SW 1271 (cell line): ENCODE measurements at places on chromosomes 1 and 21.

GRCh38 chr1:29047142-29047541 lies 76.6 kb downstream of the TMEM200B start:
- no peak for DNase-seq

- DNase-seq = no peak
Measured at GRCh38 chr1:172498857-172499256, 34.1 kb upstream of the SUCO start.

GRCh38 chr1:163796394-163796821 lies 474.7 kb downstream of the NUF2 start:
- no peak for DNase-seq

GRCh38 chr1:218454700-218455282 lies 109.7 kb downstream of the TGFB2 start:
- no peak for DNase-seq

DNA sequence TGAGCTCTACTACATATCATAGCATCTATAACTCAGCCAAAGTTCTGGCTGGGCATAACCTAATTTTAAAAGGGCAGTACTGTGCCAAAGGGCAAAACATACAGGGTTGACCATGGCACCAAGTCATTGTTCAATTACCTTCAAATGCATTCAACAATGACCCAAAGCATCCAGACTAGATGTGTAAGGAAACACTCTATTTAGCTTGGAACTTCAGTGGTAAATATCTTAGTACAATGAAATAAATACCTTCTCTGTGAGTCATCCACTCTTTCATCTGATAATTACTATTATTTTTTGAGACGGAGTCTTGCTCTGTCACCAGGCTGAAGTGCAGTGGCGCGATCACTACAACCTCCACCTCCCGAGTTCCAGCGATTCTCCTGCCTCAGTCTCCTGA lies 70.0 kb downstream of the NVL start:
- DNase-seq = no peak

DNA sequence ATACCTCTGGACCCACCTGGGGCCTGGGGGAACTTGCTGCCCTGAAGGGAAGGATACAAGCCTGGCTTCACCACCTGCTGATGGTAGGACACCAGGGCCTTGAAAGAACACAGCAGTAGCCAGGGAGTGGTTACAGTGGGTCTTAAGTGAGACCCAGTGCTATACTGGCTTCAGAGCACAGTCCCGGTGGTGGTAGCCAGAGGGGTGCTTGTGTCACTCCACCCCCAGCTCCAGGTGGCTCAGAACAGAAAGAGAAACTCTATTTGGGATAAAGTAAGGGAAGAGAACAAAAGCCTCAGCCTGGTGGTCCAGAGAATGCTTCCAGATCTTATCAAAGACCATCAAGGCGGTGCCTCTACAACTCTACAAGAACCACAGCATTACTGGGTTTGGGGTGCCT lies 37.2 kb downstream of the VAV3 start:
- DNase-seq = no peak

DNA sequence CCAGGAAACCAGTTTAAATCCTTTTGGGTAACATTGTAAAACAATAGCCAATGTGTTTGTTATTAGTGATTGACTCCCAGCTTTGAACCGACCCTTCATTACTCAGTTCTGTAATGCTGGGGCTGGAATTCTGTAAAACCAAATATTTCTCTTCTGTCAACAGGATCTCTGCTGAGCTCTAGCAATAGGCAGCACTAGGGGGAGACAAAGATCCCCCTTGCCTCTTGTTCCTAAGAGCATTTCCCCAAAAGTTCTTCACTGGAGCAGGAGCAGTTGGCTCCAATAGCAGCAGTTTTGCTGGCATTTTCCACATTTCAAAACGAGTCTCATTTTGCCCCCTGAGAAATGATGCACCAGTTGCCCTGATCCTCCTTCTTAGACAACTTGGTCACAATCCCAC lies 1671.1 kb downstream of the MRPL39 start:
- DNase-seq = no peak

GRCh38 chr1:32989160-32990050 lies 24.8 kb upstream of the RNF19B start:
- peak; percentile 6 for DNase-seq

DNA sequence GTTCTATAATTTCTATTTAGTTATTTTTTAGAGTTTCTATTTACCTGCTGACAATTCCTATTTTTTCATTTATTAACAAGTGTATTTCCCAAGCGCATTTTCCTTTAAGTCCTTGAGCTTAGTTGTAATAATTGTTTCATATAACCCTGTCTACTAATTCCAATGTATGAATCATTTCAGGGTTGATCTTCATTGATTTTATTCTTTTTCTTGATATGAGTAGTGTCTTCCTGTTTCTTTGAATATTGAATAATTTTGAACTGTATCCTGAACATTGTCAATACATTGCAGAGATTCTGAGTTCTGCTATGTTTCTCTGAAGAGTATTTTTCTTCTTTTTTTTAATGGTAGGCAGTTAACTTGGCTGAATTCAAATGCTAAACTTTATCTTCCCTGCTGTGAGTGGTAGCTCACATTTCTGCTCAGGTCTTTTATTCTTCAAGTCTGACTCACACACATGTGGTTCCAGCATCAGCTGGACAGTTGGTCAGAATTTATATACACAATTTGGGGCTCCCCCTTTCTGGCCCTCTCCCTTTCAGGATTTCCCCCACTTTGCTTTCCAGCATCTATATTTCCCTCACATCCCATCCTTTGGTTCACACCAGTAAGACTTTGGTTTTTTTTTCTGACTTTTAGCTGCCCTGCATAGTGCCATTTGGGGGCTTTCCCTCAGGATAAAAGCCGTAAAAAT lies 54.4 kb upstream of the WDR26 start:
- no peak for DNase-seq
